Stimulated activated CD4-positive, alpha-beta T cell treated with anti-CD3 and anti-CD28 coated beads, Interleukin-2, amount 100 ng/mL, for 24 hours (primary cell): ENCODE measurements at places on chromosomes 2 and 18.

GRCh38 chr2:25233916-25234605 is 65.7 kb upstream of the POMC start:
- DNase-seq = no peak

GRCh38 chr2:156339865-156340264 is 7.3 kb upstream of the NR4A2 start:
- DNase-seq = no peak

- no peak for DNase-seq
Observed at GRCh38 chr2:10781746-10782145, 30.8 kb downstream of the PDIA6 start.

DNA sequence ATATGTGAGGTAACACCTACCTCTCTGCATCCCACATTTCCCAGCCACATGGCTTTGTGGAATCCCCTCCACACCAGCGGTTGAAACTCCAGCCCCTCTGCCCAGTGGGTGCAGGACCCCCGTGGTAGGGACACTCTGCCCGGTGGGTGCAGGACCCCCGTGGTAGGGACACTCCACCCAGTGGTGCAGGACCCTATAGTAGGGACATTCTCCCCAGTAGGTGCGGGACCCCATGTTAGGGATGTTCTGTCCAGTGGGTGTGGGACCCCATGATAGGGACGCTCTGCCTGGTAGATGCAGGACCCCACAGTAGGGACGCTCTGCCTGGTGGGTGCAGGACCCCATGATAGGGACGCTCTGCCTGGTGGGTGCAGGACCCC is 11.5 kb downstream of the COPS9 start:
- DNase-seq = no peak

- no peak for DNase-seq
Observed at GRCh38 chr2:76178610-76179009, 467.9 kb upstream of the GCFC2 start.

- no peak for DNase-seq
Observed at GRCh38 chr18:31538837-31539236, 40.9 kb downstream of the DSG2 start.

GRCh38 chr2:197877038-197877437 is 72.6 kb downstream of the PLCL1 start:
- no peak for DNase-seq

- no peak for DNase-seq
Observed at GRCh38 chr18:8615397-8616027, 6.3 kb downstream of the RAB12 start.
